ENCODE measurements at places on chromosomes 7 and 10.

- H3K4me3 ChIP-seq: no peak overlapping the region
- no peaks in the 10 kb centered on the region for H3K27me3 ChIP-seq
- H3K4me1 ChIP-seq: no peaks in the 10 kb centered on the region
- H3K36me3 ChIP-seq: no peaks in the 10 kb centered on the region
Observed at GRCh38 chr10:30055226-30055662, 4.1 kb downstream of the JCAD start.

GRCh38 chr7:39605087-39605486, 18.3 kb upstream of the RALA start:
- peaks cover 3% of the 10 kb centered on the region for H3K4me1 ChIP-seq
- H3K27ac ChIP-seq: no peak overlapping the region
- peaks cover 9% of the 10 kb centered on the region for H3K27me3 ChIP-seq
- no peak overlapping the region for H3K4me3 ChIP-seq
- DNase-seq: no peak

DNA sequence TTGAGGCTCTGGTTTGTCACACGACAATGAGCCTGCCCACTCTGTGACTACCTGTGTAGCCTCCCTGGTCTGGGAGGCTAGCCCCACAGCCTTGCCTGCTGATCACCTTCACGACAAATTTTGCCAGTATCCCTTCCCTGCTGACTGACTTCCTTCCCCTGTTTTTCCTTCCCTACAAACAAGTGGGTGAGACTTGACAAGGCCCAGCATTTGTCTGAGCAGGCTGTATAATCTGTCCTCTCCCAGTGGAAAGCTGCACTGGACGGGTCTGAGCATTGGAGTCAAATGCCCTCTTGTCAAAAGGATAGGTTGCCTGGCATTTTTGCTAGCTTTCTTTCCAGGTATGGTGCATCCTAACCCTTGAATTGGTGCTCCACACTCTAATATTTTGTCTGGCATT, 1088.4 kb downstream of the KCNMA1 start:
- DNase-seq: no peak
- no peak overlapping the region for H3K4me3 ChIP-seq
- H3K36me3 ChIP-seq: no peaks in the 10 kb centered on the region

DNA sequence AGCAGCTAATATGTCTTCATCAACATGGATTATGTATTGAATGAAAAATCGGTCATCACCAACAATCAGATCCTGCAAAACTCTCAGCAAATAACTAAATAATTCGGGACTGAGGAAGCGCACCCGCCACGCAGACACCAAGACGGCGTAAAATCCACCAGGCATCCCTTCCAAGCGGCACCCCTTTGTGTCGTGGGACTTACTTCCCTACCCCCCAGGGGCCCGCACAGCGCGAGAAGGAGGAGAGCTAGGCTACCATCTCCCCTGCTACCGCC, 721 bp downstream of the ARL3 start:
- H3K27ac ChIP-seq: peak overlapping the region; percentile 87
- H3K4me3 ChIP-seq: peak overlapping the region; percentile 96
- H3K36me3 ChIP-seq: no peaks in the 10 kb centered on the region
- no peaks in the 10 kb centered on the region for H3K27me3 ChIP-seq
- H3K4me1 ChIP-seq: no peaks in the 10 kb centered on the region
- no peak for DNase-seq

- H3K36me3 ChIP-seq: peaks cover 57% of the 10 kb centered on the region
- peaks cover 78% of the 10 kb centered on the region for H3K4me1 ChIP-seq
- peak overlapping the region; percentile 96 for H3K27ac ChIP-seq
Observed at GRCh38 chr7:511476-512145, 8.0 kb downstream of the PDGFA start.

GRCh38 chr10:35595106-35595505, 10.0 kb upstream of the GJD4 start:
- H3K27me3 ChIP-seq: peaks cover 5% of the 10 kb centered on the region
- no peak overlapping the region for H3K27ac ChIP-seq
- no peak for DNase-seq
- no peak overlapping the region for H3K4me3 ChIP-seq

DNA sequence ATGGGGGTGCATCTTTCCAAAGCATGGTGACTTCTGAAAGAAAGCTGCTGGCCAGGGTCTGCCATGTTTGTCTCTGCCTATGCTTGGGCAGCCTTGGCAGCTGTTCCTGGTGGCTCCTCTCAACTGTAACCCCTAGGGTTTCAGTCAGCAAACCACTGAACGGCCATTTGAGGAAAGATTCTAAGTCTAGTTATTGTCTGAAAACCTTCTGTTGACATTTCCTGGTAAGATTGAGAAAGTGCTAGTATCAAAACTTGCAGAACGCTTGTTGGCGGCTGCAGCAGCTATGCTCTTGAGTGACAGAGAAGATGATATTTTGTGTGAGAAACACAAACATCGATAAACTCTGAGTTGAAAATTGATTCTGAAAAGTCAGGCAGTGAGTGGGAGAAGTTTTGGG, 523.1 kb downstream of the LRMDA start:
- no peak overlapping the region for H3K27ac ChIP-seq
- H3K4me1 ChIP-seq: no peaks in the 10 kb centered on the region
- DNase-seq: no peak

- no peaks in the 10 kb centered on the region for H3K27me3 ChIP-seq
- H3K36me3 ChIP-seq: no peaks in the 10 kb centered on the region
- H3K4me3 ChIP-seq: no peak overlapping the region
- no peak overlapping the region for H3K27ac ChIP-seq
Observed at GRCh38 chr10:112515852-112516251, 68.8 kb downstream of the VTI1A start.

GRCh38 chr7:151756076-151756731, 120.7 kb downstream of the PRKAG2 start:
- no peaks in the 10 kb centered on the region for H3K27me3 ChIP-seq
- DNase-seq: no peak
- peaks cover 49% of the 10 kb centered on the region for H3K4me1 ChIP-seq

DNA sequence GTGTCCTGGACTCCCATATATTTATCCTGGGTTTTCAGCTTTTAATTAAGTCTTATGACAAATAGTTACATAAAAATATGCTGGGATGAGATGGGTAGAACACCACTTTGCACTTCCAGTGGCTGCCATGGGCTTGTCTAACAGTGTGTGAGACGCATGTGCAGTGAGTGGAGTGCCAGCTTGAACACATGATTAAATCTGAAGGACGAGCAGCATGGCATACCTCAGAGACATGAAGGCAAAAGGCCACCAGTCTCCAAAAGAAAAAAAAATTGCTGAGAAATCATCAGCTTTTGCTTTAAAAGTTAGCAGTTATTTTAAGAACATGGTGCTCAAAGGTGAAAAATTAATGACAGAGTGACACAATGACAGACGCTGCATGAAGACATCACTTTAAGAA, 139.0 kb upstream of the ADCY1 start:
- H3K4me1 ChIP-seq: no peaks in the 10 kb centered on the region
- no peak overlapping the region for H3K27ac ChIP-seq
- H3K4me3 ChIP-seq: no peak overlapping the region
- no peaks in the 10 kb centered on the region for H3K36me3 ChIP-seq
- no peak for DNase-seq

DNA sequence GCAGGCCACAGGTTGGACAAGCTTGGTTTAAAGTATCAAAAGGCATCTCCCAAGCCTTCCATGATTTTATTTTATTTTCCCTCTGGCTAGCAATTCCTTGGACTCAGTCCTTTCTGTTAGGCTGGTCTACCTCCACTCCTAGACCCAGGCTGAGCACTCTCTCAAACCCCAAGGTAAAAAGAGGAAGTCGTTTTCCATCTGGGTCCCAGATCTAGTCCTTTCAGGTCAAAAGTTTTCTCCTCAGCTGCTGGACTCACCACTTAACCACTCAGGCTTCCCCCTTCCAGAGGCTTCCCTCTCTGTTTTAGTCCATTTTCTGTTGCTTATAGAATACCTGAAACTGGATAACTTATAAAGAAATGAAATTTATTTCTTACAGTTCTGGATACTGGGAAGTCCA, 252.3 kb upstream of the MKLN1 start:
- peaks cover 91% of the 10 kb centered on the region for H3K4me1 ChIP-seq
- no peak overlapping the region for H3K27ac ChIP-seq
- H3K36me3 ChIP-seq: peaks cover 12% of the 10 kb centered on the region
- H3K27me3 ChIP-seq: no peaks in the 10 kb centered on the region
- H3K4me3 ChIP-seq: no peak overlapping the region

DNA sequence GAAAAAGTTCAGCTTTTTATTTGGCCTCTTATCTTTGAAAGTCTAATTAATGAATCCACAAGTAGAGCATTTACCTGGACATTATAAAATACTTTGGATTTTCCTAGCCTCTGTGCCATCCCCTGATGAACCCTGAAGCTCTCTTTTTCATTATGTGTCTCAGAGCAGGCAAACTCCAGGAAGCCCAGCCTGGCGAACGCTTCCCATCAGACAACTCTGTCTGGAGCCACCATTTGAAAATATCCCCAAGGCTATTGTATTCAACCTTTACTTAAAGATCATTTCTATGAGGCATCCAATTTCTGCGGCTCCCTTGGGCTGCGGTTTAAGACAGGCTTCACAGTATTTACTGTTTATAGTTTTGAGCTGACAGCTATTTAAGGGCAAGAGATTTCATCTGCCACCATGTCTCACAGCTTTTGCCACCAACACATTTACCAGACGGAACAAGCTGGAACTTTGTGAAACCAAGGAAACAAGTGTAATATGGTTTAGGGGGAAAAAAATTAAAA, 257.2 kb upstream of the GLI3 start:
- H3K27ac ChIP-seq: peak overlapping the region; percentile 48
- DNase-seq: no peak
- peak overlapping the region; percentile 61 for H3K4me3 ChIP-seq
- H3K4me1 ChIP-seq: peaks cover 4% of the 10 kb centered on the region

- H3K27me3 ChIP-seq: no peaks in the 10 kb centered on the region
- no peak overlapping the region for H3K4me3 ChIP-seq
- H3K4me1 ChIP-seq: no peaks in the 10 kb centered on the region
- no peaks in the 10 kb centered on the region for H3K36me3 ChIP-seq
- no peak overlapping the region for H3K27ac ChIP-seq
- DNase-seq: no peak
Observed at GRCh38 chr7:55618913-55619312, 46.6 kb upstream of the VOPP1 start.

- H3K4me1 ChIP-seq: peaks cover 51% of the 10 kb centered on the region
- no peaks in the 10 kb centered on the region for H3K27me3 ChIP-seq
- no peaks in the 10 kb centered on the region for H3K36me3 ChIP-seq
- H3K4me3 ChIP-seq: no peak overlapping the region
Observed at GRCh38 chr10:132469197-132469884, 68.2 kb upstream of the INPP5A start.

- H3K36me3 ChIP-seq: no peaks in the 10 kb centered on the region
- H3K27ac ChIP-seq: no peak overlapping the region
- no peaks in the 10 kb centered on the region for H3K4me1 ChIP-seq
- H3K4me3 ChIP-seq: no peak overlapping the region
Observed at GRCh38 chr7:14988941-14989340, 86.4 kb upstream of the DGKB start.

- no peaks in the 10 kb centered on the region for H3K27me3 ChIP-seq
- no peak for DNase-seq
Observed at GRCh38 chr10:104447331-104447730, 93.7 kb downstream of the CFAP58 start.

GRCh38 chr10:15037691-15038090, 6.1 kb upstream of the OLAH start:
- H3K27me3 ChIP-seq: no peaks in the 10 kb centered on the region
- DNase-seq: no peak
- no peaks in the 10 kb centered on the region for H3K4me1 ChIP-seq
- no peak overlapping the region for H3K4me3 ChIP-seq
- H3K27ac ChIP-seq: no peak overlapping the region
- H3K36me3 ChIP-seq: no peaks in the 10 kb centered on the region

DNA sequence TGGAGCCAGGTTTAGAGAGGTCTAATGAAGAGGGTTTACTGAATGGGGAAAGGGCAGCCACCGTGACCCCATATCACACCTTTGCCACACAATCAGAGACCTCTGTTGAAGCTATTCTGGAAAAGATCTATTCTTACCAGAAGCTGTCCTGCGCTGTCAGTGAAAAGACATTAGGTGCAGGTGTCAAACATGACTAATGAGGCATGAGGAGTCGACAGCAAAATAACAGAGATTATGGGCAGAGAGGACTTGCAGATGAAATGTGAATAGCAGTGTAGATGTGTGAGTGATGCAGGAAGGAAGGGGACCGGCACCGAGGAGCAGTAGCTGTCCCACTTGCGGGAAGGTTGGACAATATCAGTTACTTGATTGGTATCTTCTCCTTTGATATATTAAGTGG, 627.7 kb upstream of the GALNT17 start:
- H3K36me3 ChIP-seq: no peaks in the 10 kb centered on the region
- H3K4me3 ChIP-seq: no peak overlapping the region
- DNase-seq: no peak
- H3K27ac ChIP-seq: no peak overlapping the region
- H3K27me3 ChIP-seq: no peaks in the 10 kb centered on the region

DNA sequence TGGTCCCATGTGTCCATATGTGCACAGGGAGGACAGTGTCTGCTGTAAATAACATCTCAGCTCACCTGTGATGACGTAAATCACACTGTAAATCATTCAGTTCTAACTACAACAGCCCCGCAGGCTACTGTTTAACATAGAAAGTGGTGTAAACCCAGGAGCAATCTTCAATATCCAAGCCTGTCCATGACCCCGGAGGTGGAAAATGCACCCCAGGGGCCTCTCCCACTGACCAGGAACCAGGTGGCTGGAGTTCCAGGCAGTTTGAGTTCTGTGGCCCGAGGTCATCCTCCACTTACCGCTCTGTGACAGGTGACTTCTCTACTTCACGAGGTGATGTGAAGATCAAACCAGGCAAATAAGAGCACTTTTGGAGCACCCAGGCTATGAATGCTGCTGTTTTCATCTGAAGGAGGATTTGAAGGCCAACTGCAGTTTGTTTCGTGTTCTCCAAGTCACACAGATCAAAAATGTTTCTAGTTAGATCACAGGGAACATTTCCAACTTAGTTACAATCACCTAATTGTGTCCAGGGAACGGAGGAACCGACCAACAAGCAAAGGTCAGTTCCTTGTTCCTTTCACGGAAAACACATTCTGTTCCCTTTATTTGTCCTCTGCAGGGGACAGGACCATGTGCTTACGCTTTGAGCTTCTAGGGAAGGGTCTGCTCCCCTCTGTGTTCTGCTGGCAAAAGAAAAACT, 131.8 kb downstream of the WDR37 start:
- no peak overlapping the region for H3K27ac ChIP-seq
- H3K4me3 ChIP-seq: no peak overlapping the region
- H3K36me3 ChIP-seq: no peaks in the 10 kb centered on the region
- DNase-seq: peak; percentile 20
- no peaks in the 10 kb centered on the region for H3K4me1 ChIP-seq

DNA sequence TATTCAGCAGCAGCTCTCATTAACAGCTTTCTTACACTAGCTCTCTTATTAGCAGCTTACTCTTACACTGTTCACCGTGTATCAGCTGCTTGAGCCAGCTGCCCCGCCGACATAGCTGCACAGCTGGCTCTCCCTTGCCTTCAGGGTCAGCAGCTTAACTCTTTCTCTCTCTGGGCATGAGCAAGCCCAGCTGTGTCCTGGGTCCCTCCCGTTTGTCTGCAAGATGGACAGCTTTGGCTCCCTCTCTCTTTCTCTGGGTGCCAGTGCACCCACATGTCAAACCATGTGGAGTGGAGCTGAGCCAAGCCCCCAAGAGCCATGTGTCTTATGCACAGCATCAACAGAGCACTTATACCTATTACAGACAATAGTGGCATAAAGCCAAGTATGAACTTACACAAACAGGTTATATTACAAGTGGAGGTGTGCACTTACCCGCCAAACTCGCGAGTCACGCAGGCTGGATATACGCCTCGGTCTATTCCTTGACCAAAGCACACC, 35.7 kb upstream of the MTPAP start:
- H3K4me3 ChIP-seq: no peak overlapping the region
- H3K4me1 ChIP-seq: no peaks in the 10 kb centered on the region
- H3K36me3 ChIP-seq: no peaks in the 10 kb centered on the region
